ENCODE measurements at places on chromosomes 1 and 21. TPM values are rescaled to one million over a fixed set of nuclear protein-coding genes. Genes with fewer than 3 reads are reported as not detected.

Gene GCSAML
- total RNA-seq = not detected

Gene FCRL5
- not detected for total RNA-seq

Gene LRRC71
- 0.08 TPM for total RNA-seq

Gene ASPM
- 28.5 TPM for total RNA-seq

Gene RXFP4
- 0.07 TPM for total RNA-seq

Gene MYBPH
- not detected for total RNA-seq
